ENCODE measurements at places on chromosomes 6 and 20. TPM values are rescaled to one million over a fixed set of nuclear protein-coding genes. Genes with fewer than 3 reads are reported as not detected.

Gene SLA2
- 0.03 TPM for polyA plus RNA-seq

DNA sequence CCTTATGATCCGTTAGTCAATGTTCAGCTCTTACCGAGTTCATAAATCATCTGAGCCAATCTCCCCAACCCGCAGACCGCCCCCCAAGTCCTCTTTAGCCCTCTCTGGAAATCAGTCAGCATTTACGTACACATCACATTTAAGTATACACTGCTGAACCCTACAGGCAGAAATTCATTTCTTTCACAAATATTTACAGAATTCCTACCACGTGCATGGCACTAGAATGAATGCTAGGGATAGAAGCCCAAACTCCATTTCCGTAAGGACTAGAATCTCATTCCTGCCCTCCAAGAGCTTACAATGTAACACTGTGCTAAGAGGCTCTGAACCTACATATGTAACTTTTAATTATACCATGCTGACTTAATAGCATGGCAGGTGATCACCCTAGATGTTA, 1.8 kb downstream of the OSER1 start:
- DNase-seq, result no peak

DNA sequence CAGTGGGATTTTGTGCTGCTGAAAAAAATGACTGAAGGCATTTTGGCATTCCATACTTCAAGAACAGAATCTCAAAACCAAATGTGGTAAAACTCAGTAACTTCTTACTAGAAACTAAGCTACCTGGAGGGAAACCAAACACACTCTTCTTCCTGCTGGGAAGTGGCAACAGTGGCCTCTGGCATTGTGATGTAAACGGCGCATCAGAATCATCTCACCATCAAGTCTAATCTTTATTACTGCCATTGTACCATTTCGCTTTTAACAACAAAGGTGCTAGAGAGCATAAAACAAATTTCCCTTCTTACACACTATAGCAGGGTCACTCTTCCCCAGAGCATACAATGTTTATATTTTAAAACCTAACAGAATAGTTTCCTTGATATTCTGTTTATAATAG, 101.6 kb upstream of the CEP162 start:
- no peak for DNase-seq

DNA sequence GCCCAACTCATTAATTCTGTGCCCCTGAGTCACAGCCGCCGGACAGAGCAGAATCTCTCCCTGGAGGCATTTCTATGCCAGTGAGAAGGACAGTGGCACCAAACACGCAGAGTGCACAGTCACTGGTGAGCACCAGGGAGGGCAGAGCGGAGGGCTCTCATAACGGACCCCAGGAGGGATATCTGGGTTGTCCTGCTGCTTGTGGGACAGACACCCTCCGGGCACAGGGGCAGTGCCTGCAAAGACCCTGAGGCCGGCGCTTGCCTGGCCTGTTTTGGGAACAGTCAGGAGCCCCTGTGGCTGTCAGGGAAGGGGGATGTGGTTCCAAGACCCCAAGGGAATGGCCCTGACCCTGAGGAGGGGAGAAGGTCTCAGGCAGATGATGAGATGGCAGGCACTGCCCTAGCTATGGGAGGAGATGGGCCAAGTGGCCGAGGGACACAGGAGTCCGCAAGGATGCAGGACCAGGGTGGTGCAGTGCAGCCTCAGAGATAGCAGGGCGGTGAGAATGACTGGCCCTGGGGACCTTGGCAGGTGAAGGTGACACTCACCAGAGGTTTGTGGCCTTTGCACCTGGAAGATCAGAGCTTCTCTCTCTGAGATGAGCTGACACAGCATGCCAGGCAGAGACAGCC, 270.8 kb downstream of the SMOC2 start:
- no peak for DNase-seq

- no peak for DNase-seq
Measured at GRCh38 chr6:39377539-39377950, 55.0 kb upstream of the KCNK16 start.

DNA sequence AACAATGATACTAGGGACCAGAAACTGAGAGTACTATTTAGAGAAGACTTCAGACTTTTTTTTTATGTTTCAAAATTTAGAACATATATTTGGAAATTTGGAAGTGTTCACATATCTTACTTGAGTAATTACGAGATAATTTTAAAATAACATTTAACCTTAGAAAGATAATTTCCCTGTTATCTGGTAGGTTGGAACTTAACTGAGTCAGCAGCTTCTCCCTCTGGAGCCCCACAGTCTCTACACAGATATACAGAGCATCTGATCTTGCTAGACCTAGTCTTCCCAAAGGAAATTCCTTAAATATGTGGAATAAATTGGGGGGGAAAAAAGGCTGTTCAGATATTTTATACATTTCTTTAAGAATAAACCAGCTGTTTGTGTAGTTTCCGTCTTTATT, 48.6 kb downstream of the TSPYL4 start:
- no peak for DNase-seq

Measured in foreskin keratinocyte (primary cell).